ENCODE measurements at places on chromosomes 6 and 20. TPM values are rescaled to one million over a fixed set of nuclear protein-coding genes. Genes with fewer than 3 reads are reported as not detected.

Gene NOX3
- not detected for total RNA-seq

Gene TPX2
- 245 TPM for total RNA-seq

Gene PABPC1L
- total RNA-seq, result 6.0 TPM

Gene SLC22A7
- not detected for total RNA-seq

Gene AVP
- total RNA-seq, result not detected

Gene VGLL2
- not detected for total RNA-seq

Gene TGM3
- total RNA-seq, result not detected

Gene TRIM15
- total RNA-seq, result not detected

Gene ATAT1
- total RNA-seq, result 5.9 TPM

Gene ROS1
- 0.47 TPM for total RNA-seq

Gene BPI
- not detected for total RNA-seq

Gene DAAM2
- total RNA-seq, result 0.10 TPM

Gene RHAG
- not detected for total RNA-seq

Gene PRDM13
- not detected for total RNA-seq

Data from A172 (cell line).